ENCODE measurements at places on chromosomes 16 and 17.
A peak's percentile ranks its signal among the peaks of the same experiment; 100 is the strongest.

GRCh38 chr17:8708025-8708461 is 36.6 kb downstream of the CCDC42 start:
- no peak for DNase-seq

DNA sequence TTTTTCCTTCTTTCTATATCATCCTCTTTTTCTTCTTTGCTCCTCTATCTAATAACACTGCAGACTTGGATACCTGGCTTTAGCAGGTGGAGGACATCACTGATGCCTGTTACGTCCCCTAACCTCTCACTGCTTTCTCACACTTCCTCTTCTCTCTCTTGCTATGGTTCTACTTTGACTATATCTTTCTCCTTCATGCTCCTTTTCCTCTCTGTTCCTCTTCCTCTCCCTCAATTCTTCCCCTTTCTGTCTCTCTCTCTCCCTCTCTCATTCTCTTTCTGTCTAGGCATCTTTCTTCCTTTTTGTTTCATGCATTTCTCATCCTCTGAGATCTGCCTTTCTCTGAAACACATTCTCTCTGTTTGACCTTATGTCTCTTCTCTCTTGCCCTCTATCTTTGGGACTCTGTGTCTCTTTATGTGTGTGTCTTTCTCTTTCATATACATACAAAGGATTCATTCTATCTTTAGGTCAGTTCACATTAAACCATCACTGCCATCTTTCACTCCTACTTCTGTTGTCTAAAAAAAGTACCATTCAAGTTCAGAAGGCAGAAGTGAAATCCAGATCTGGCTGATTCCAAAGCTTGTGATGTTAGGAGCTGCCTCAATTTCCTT is 353.7 kb downstream of the SHISA9 start:
- no peak for DNase-seq

DNA sequence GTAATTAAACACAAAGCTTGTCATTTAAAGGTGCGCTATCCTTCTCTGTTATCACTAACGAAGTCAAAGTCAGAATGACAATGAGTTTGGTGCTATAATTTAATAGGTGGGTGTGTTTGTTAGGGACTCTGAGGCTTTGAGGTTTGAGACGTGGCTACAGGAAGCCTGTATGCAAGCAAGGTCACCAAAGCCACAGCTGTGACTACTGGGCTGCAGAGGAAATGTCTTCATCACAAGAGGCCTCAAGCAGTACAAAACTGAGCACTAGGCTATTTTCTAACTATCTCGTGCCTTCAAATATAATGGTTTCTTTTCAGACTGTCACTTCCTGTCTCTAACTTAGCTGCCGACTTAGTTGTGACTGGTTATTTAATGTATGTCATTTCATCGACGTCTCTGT is 141.2 kb downstream of the AATF start:
- DNase-seq: no peak

DNA sequence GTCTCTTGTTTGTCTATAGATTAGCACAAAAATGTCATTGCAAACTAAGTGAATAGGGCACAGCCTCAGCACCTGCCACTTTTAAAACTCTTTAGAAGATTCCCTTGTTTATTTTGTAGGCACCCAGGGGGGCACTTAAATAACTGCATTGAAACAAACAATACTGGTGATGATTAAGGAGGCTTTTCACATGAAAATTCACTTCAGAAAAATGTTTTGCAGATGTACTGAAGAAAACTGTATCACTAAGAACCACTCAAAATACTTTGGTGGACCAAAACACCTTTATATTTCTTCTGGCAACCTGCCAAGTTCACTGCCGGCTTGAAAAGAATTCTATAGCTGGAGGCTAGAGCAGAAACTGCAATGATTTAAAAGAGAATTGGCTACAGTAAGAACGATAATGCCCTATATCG is 281.5 kb downstream of the TOX3 start:
- peak; percentile 92 for DNase-seq

DNA sequence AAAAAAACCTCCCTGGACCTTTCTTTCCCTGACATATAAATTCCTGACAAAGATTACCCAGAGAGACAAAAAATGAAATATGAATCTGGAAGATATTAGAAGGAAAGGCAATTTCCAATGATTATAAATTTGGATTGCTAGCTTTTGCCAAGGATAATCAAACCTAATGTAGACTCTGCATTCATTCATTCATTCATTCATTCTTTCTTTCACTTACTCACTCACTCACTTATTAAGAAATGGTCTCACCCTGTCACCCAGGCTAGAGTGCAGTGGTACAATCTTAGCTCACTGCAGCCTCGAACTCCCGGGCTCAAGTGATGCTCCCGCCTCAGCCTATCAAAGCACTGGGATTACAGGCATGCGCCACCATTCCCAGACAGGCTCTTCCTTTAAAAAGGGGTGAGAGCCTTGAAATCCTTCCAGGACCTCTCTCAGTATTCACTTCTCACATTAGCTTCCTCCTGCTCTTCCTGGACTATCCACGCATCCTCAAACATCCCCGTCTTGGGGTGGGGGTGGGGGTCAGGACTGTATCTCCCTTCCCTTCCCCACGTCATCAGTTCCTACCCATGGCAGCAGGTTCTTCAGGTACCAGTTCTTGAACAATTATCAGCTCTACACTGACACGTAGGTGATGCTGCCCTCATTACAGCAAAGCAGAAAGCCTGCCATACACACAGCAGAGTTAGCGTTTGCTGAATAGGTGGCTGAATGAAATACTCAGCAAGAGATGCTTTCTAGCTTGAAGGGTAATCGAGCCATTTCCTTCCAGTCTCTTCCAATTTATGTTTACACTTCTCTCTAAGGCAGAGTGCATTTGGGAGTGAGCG is 19.8 kb downstream of the PRPSAP1 start:
- DNase-seq: no peak

- DNase-seq: no peak
These were observed 50.5 kb upstream of the PMFBP1 start for GRCh38 chr16:72222503-72222902.

GRCh38 chr16:84137287-84137686 is 7.7 kb downstream of the HSDL1 start:
- no peak for DNase-seq

DNA sequence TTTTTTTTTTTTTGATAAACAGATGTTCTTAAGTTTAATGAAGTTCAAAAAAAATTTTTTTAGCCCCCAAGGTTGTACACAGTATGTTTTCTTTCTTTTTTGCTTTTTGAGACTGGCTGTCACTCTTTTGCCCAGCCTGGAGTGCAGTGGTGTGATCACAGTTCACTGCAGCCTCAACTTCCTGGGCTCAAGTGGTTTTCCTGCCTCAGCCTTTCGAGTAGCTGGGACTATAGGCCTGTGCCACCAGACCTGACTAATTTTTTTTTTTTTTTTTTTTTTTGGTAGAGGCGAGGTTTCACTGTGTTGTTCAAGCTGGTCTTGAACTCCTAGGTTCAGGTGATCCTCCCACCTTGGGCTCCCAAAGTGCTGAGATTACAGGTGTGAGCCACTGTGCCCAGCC is 12.8 kb downstream of the ITGAE start:
- no peak for DNase-seq

DNA sequence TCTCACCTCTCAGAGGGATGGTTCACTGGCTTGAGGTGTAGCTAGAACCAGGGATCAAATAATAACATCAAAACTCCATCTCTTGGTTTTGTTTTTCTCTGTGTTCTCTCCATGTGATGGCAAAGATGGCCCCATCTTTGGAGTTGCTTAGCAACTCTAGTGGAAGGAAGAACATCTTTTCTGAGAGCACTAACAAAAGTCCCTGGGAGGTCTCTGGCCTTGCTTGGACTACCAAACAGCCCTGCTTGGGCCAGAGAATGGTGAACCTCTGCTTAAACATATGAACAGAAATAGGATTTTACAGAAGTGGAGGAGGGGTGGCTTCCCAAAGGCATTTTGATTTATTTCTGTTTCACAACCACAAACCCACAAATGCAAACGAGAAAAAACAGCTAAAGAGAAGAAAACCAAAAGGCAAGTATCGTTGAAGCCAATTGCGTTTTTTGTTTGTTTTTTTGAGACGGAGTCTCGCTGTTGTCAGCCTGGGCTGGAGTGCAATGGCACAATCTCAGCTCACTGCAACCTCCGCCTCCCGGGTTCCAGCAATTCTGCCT is 13.2 kb downstream of the GABARAPL2 start:
- no peak for DNase-seq

DNA sequence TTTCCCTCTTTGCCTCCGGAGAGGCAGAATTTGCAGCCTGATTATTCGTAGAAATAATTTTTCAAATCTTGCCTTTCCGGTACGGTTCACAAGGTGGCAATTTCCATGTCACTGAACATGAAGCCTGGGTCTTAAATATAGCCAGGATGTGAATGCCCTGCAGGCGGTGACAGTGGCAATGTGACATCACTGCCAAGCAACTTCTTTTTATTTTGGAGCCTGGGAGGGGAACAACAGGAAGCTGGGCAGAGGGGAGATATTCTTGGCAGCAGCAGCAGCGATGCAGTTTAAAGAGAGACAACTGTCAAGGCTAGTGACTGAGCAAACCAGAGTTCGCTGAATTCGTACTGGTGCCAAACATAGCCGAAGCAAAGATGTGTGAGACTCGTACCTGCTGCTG is 171.1 kb downstream of the SNX29 start:
- no peak for DNase-seq

DNA sequence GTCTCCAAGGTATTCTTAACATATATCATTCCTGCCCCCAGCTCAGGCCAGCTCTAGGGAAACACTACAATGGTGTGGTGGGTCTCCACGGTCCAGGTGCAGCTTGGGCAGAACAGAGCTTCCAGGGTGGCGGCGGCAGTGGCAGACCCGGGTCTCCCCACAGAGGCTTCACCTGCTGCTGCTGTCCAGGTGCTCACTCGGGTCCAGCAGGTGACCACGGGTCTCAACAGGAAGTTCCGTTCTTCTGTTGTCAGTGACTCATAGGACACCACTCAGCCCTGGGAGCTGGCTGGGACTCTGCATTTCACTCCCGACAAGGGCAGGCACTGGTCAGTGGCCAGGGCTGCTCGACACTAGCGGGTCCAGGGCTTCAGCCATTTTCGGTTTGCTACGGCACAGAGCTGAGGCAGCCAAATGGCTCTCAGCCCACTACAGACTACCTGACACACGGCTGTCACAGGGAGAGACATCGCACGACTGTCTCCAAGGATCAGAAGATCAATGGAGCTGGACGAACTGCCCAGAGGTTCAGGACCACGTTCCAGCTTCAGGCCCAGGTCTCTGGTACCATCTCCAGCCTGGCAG is 16.7 kb downstream of the MTHFSD start:
- no peak for DNase-seq

GRCh38 chr17:44547625-44548267 is 9.5 kb upstream of the FZD2 start:
- DNase-seq: no peak

- no peak for DNase-seq
These were observed 519.3 kb upstream of the CDH11 start for GRCh38 chr16:65641049-65641761.

DNA sequence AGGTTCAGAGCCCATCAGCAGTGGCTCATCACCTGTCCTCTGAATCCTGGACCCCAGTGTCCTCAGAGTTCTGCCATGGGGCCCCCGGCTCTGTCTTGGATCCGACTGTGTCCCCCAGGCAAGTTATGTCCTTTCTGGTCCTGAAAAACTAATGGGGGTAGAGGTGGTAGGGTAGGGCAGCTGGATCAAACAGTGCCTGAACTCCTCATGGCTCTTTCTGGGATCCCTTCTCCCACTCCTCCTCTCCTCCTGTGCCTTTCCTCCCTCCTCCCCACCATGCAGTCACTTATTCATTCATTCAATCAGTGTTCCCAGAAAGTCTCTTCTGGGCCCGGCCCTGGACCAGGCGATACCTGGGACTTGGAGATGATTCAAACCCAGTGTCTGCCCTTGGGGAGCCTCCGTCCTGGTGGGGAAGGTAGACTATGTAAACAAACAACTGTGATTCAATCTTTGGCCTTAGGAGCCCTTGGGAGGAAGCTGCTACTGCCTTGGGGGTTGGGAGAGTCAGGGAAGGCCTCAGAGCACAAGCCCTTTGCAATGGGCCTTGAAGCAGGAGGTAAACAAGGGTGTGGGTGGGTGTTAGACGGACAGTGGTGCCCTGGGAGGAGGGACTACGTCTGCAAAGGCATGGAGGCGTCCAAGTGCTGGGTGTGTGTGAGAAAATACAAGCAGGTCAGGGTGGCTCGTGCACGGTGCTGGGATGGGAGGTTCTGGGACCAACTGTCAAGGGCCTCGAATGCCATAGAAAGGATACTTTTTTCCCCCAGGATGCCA is 6.4 kb upstream of the FAM83G start:
- DNase-seq: no peak

- no peak for DNase-seq
These were observed 12.9 kb downstream of the AKAP1 start for GRCh38 chr17:57097832-57098421.

DNA sequence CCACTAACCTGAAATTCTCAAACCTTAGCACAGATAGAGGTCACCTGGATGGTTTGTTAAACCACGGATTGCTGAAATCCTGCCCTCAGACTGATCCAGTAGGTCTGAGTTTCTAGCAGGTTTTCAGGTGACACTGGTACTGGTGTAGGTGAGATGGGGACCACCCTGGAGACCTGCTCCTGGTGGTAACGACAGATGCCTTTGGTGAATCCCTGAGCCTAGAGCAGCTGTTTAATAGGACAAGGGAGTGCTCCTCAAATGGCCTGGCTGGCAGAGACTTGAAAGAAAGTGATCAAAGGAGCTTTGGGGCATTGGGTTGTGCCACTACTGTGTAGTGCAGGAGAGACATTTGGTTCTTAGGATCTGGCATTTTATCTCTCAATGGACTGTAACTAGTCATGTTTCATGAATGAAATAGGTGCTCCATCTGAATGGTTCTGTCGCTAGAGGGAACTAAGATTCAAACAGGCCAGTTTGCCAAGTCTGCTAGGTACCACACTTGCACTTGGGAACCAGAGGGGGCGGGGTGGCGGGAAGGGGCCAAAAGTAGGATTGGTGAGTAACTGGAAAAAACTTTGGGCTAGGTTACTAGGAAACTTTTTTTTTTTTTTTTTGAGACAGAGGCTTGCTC is 2.9 kb upstream of the IFI35 start:
- DNase-seq: no peak

GRCh38 chr17:56826611-56827414 is 6.9 kb downstream of the C17orf67 start:
- DNase-seq: no peak

GRCh38 chr16:88050952-88051660 is 99.9 kb downstream of the BANP start:
- DNase-seq: no peak

- DNase-seq: no peak
These were observed 28.7 kb downstream of the SOX8 start for GRCh38 chr16:1010251-1010650.

GRCh38 chr17:49989518-49989880 is 5.5 kb downstream of the DLX3 start:
- no peak for DNase-seq

- DNase-seq: no peak
These were observed 36.7 kb upstream of the CCL1 start for GRCh38 chr17:34399725-34400124.

DNA sequence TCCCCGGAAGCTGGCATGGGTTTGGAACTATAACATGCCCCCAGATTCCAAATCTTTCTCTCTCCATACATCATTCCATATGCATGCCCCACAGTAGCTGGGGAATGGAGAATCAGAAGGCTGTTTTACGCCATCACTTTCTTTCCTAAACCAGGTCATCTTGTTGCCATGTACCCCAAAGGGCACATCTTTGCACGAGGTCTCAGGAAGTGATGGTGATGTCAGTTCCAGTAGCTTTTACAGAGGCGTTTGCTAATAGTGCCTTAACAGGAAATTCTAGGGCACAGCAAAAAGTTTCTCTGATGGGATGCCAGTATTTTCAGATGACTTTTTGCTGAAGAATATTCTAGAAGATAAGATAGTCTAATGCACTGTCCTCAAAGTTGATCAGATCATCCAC is 241.5 kb downstream of the MAF start:
- DNase-seq: no peak
